ENCODE measurements at places on chromosomes 1 and 21.

GRCh38 chr1:21451981-21452411, 12.1 kb downstream of the NBPF3 start:
- no peak for DNase-seq

- no peak for DNase-seq
Observed at GRCh38 chr1:209030454-209031167, 552.9 kb upstream of the CAMK1G start.

GRCh38 chr1:24315391-24315790, 3.8 kb upstream of the GRHL3 start:
- no peak for DNase-seq

DNA sequence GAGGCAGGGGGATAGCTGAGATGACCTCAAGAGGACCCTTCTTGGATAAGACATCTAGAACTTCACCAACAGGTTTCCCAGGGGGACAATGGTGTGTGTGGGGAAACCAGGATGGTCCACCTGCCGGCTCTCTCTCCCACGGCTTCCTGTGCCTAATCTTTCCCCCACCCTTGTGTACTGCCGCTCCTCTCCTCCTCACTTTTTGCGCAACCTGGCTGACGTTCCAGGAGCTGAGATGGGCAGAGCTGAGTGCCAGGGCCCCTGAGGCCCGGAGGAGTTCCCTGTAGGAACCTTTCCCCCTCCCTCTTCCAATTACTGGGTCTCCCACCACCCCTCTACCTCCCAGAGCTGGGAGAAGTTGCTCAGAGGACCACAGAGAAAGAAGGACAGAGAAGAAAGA, 6.9 kb downstream of the SLC26A9 start:
- no peak for DNase-seq

DNA sequence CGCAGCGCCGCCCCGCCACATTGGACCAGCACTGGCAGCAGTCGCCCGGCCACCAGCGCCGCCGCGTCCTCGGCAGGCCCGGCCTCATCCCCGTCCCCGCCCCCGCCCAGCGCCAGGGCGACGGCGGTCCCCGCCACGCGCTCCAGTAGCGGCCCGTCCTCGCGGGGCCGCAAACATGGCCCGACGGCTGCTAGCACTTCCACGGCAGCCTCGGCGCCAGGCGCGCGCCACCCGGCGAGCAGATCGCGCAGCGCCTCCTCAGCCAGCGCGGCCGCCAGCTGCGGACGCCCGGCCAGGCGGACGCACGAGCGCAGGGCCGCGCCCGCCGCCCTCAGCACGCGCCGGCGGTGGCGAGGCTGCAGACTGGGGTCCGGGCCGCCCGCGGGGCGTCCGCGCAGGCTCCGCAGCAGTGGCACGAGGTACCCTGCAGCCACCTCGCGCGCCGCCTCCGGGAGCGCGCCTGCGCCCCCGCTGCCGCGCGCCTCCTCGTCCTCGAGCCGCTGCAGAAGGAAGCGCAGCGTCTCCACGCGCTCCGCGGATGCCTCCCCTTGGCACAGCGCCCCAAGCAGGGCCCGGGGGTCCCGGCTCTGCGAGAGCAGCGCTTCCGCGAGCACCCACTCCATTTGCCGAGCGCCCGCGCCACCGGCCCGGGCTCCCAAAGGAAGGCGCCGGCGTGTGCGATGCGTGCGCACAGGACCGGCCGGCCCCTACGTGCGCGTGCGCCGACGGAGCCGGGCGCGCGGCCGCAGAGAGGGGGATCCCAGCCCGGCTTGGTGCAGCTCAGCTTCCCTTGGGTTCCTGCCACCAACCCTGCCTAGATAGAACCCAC, at the start of gene TARBP1:
Gene TARBP1 (minus strand): TSS at position 699 of the 829 bp plus-strand sequence. CDS start 76 bp downstream, at position 623.
- peak; percentile 50 for DNase-seq

DNA sequence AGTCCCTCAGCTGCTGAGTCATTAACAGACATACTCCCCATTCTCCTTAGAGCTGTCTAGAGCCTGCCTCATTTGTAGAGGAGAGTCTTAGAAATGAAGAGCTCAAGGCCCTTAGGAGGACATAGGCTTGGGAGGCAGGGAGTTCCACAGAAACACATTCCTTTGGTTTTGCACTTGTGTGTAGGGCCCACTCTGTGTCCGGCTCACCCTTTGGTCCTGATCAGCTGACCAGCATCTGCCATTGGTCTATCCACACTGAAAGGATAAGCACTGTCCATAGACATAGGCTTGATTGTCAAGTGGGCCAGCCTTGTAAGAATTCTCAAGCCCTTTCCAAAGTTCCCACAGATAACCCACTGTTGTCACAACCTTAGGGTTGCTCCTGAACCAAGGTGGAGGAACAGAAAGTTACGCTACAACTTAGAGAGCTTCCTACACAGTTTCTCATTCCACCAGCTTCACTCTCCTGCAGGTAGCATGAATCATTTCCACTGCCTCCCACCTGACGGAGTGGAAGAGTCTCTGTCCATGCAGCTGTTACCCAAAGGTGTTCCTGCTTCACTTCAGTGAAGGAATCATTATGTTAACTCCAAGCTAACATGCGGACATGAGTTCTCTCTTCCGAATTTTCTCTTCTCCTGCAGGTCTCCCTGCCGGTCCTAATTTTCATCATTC, 96.1 kb downstream of the TNFSF18 start:
- DNase-seq: no peak

GRCh38 chr1:207848234-207848633, 62.7 kb downstream of the CD34 start:
- no peak for DNase-seq

DNA sequence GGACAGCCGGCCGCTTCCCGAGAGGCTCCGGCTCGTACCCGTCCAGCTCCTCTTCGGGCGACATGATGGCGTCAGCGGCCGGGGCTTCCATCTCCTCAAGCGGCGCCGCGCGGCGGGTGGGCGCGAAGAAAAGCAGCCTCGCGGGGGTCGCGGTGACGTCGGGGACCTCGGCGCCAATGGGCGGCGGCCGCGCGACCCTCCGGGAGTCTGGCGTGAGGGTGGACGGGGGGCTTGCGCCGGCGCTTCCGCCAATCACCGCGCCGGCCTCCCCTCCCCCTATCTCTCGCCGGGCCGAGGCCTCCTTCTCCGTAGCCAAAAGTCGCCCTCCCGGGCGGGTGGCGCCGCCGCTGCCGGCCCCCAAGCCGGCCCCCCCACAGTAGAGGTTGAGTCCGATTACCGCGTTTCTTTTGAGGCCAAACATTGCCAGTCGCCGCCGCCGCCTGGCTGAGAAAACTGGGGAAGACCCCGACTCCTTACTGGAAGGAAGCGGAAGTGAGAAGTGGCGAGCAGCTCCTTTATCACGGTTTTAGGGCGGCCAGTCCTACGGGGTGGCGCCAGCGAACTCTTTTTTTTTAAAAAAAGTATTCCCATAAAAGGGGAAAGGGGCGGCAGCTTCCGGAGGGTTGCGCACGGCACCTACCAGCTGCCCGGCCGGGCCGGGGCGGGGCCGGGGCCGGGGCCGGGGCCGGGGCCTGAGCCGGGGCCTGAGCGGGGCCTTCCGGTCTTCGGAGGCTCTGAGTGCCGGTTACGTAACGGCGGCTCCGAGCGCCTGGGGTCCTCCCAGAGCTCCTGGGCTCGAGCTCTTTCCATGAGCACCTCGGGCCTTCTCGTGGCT, at the start of gene MCL1:
Gene MCL1 (minus strand): TSS at position 501 of the 835 bp plus-strand sequence. CDS start 80 bp downstream, at position 421.
- peak; percentile 66 for DNase-seq

DNA sequence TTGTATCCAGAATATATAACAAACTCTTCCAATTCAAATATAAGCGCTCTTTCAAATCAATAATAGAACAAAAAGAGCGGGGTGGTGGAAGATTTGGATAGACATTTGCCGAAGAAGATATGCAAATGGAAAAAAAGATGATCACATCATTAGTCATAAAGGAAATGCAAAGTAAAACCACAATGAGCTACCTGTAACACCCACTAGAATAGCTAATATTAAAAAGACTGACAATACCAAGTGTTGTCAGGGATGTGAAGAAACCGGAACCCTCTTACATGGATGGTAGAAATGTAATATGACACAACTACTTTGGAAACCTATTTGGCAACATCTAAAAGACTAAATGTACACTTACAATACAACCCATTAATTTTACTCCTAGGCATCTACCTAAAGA, 5.7 kb upstream of the TRAF5 start:
- DNase-seq: peak; percentile 47

DNA sequence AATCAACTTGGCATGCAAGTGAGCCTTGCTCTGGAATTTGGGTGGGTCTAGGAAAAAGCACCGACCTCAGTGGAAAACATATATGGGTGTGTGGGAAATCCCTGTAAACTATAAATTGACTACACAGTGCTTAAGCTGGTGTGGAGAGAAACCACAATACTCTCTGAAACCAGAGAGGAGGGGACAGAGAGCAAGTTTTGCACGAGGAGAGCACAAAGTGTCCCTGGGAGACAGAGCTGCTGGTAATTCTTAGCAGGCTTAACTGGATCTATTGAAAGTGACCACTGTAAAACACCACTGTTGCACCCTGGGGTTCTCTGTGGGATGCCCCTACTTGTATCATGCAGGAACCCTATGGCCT, 12.8 kb downstream of the KCNJ15 start:
- no peak for DNase-seq

DNA sequence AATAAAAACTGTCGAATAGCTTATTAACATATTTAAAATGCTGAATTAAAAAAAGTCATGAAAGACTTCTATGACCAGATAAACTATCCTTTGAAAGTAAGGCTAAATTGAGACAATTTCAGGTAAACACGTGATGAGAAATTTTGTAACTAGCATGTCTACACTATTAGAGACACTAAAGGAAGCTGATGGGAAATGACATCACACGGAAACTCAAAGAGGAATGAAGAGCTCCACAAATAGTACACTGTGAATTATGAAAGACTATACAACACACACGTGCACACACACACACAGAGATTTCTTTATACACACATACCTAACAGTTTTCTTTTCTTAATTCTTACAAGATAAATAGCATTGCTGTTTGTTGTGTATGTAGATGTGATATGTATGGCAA, 70.9 kb upstream of the PLA2G4A start:
- no peak for DNase-seq

- DNase-seq: no peak
Observed at GRCh38 chr1:50977575-50978143, 7.6 kb downstream of the CDKN2C start.

DNA sequence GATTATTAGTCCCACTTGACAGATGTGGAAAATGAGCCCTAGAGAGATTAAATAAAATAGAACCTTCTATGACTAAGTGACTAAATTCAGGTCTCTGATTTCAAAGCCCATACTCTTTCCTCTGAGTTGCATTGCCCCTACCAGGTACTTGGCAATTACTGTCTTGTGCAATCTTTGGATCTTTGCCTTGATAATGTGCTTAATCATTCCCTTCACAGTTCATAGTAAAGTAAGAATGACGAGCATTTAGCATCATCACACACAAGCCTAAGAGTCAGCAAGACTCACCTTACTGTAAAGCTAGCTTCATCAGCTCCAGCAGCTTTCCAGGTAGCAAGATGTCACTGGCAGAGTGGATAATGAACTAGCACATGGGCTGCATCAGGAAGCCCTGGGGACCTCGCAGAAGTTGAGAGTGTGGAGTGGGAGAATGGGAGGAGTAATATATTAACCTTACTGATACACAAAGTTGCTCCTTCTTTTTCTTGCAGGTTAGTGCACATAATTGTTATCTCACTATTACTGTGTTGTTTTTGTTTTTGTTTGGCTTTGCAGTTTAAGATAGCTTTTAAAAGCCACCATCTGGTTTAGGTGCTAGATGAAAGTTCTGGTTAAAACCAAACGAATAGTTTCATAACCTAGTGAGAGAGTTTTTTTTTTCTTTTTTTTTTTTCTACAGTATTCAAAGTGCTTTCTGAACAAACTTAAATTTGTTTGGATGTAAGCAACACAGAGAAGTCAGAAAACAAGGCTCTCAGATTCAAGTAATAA, 71.8 kb downstream of the PBX1 start:
- DNase-seq: no peak

DNA sequence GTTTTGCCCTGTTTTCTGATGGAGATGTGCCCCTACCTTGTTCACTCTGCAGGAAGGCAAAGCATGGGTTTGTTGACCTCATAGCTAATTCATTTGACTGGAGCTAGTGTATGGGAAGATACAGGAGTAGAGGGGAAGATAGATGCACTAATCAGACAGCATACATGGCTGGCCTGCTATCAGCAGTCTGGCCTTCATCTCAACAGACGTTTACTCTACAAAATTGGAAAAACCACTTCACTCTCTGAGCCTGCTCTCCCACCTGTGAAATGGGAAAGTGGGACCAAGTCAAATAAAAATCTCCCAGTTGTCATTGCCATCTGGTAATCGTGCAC, 235.2 kb upstream of the RAB4A start:
- DNase-seq: no peak

DNA sequence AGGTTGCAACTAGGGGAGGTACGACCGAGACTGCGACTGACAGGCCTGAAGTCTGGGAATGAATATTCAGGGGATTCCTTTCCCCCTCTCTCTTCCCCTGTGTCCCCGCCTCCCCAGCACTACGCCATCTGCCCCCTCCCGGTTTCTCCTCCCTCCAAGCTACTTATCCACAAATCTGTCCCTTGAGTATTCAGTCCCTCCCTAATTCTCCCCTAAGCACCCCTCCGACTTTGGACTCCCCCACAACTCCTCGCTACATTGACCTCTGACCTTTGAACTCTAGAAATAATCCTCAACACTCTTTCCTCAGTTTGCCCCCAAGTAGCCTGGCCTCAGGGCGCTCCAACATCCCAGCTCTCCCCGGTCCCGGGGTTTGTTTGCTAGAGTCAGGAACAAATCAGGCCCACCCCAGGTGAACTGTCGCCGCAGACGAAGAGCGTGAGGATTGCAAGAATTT, 393 bp downstream of the LYSMD1 start:
- no peak for DNase-seq

DNA sequence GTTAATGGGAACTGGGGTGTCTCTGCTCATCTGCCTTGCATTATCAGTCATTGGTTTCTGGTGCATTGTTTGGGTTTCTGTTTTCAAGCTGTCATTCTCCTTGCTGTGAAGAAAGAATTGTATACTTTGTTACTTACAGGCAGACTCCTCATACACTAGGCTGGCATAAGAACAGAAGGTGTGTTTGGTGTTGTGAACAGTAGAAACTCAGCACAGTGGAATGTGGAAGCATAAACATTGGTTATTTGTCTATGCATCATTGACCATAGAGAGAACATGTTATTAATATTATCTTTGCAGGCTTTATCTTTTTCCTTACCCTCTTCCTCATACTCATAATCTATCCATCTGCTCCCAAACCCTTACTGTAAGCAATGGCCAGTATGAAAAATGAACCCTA, 18.2 kb downstream of the C1orf87 start:
- no peak for DNase-seq

DNA sequence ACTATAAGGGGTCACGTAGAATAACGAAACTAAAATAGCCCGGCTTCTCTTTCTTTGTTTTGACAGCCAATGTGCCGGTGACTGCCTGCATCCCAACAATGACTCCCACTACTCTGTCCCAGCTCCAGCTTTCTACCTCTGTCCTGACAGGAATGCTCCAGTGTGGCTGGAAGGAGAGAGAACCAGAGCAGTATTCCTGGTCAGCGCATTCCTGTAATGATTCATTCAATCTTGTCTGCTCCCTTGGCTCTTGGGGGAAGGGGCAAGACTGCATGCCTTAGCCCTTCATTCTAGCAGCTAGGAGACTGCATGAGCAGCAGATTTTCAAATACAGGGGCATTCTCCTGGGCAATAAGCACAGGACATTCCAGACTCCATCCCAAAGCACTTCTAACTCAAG, 132.1 kb upstream of the PRMT6 start:
- DNase-seq: no peak

- no peak for DNase-seq
Observed at GRCh38 chr1:77744576-77744975, 15.1 kb downstream of the USP33 start.

Measured in T-helper 2 cell (primary cell).